ENCODE measurements at places on chromosomes 6 and 20. TPM values are rescaled to one million over a fixed set of nuclear protein-coding genes. Genes with fewer than 3 reads are reported as not detected.

Gene BNIP5
- 7.8 TPM for total RNA-seq

Gene NDUFAF4
- 35.3 TPM for total RNA-seq

- no peaks in the 10 kb centered on the region for H3K27me3 ChIP-seq
- no peak overlapping the region for H3K4me3 ChIP-seq
- H3K4me1 ChIP-seq = no peaks in the 10 kb centered on the region
These were observed 96.2 kb upstream of the BTN3A2 start for GRCh38 chr6:26268659-26269402.

DNA sequence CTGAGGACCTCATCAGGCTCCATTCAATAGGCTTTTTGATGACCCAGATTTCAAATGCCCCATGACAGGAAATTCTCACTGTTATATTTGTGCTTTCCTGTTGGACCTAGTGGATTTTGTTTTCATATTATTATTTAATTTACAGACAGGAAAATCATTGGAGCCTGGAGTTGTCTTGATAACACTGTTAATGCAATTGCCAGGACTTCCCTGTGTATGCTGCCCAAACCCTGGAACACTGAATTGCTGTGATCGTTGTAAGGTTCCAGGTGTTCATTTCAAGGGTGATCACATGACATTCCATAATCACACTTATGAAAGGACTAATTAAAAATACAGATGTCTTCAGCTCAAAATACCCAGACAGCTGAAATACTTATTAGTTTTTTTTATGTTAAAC, 783.2 kb downstream of the DHX35 start:
- no peak overlapping the region for H3K27ac ChIP-seq
- H3K4me3 ChIP-seq = no peak overlapping the region
- no peaks in the 10 kb centered on the region for H3K4me1 ChIP-seq
- H3K27me3 ChIP-seq = no peaks in the 10 kb centered on the region

Measured in colonic mucosa (tissue), 4 donors.